ENCODE measurements at places on chromosomes 5 and 9.

DNA sequence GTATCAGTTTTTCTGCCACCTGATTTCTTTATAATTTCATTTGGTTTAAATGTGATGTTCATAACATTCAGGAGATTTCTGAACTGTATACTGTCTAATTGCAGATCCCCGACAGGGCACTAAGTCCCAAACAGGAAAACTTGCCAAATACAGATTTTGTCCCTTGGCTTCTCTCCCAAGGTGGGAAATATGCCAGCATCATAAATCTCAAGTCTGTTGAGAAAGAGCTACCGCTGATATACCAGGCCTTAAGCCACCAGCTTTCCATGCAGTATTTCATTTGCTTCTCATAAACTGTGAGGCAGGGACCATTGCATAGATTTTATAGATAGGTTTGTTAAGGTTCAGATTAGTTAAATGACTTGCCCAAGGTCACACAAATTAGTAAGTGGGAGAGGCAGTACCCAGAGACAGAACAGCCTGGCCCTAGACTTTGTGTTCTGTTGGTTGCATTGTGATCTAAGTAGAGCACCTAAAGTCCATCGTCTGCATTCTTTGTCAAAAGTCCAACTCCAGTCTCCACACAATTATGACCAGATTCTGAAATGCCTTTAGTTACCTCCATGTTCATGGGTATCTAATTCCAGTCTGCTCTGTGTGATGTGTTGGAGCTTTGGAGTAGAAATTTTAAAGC lies 16.2 kb downstream of the GPR21 start:
- DNase-seq, result no peak

DNA sequence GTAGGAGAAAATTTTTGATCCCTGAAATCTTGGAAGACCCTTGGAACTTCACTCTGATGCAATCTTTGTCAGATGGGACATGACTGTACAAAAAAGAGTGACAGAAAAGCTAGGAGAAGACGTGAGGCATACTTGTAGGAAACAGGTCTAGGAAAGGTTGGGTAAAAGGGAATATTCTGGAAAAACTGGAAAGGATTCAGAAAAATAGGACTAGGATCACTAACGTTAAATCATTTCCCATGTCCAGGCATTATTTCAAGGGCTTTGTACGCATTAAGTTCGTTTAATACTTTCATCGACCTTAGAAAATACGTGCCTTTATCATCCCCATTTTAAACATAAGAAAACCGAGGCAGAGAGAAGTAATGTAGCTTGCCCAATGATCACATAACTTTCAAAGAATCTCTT lies 2.9 kb downstream of the ALDH1A1 start:
- DNase-seq, result no peak

DNA sequence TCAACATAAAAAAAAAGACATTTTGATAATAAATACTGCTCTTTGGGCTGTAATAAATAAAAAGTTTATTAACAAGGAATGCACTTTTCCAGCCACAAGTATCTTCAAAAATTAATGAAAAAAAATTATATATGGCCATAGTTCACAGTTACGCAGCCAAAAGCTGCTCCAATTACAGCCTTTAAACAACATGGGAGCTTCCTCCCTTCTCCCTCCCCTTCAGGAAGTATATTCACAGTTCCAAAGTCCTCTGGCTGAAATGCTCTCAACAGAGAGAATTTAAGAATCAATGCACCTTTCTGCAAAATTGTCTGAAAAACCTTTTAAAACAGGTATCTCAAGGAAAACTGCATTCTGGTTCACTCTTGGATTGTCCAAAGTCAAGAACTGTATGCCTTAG lies 5.9 kb downstream of the PLK2 start:
- no peak for DNase-seq

DNA sequence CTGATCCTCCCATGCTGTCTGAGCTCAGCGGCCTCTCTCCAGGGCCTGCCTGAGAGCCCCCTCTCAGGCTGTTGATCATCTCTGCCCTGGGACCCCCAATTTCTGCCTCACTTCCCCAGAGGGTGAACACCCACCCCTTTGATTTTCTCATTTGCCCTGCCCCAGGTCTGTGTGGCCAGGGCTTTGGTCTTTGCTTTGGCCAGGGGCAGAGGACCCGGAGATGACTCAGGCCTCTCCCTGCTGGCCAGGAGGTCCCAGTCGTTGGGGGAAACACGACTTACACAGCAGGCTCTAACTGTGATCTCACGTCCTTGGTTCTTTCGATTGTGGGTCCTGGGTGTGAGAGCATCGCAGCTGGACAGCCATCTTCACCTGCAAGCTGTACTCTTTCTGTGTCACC lies 1.1 kb upstream of the ADAMTS2 start:
- DNase-seq, result no peak

DNA sequence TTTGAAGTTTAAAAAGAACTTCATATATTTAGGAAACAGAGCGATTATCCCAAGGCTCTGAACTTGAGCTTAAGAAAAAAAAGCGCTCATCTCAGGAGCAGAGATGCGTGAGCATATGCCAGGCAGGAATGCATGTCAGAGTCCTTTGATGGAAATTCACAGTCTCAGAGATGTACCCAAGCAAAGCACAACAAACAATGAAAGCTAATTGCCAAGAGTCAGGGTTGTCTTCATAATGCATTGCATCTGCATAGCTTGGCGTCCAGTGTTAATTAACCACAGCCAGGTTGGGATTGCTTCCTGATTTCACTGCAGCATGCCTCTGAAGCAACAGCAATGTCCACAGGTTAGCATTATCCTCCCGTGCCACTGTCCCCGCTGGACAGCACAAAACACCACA lies 907.0 kb upstream of the DMAC1 start:
- no peak for DNase-seq

- DNase-seq, result no peak
Measured at GRCh38 chr9:90180381-90180780, 462.2 kb downstream of the DIRAS2 start.

GRCh38 chr9:118751077-118751847 lies 618.0 kb downstream of the BRINP1 start:
- DNase-seq, result no peak

DNA sequence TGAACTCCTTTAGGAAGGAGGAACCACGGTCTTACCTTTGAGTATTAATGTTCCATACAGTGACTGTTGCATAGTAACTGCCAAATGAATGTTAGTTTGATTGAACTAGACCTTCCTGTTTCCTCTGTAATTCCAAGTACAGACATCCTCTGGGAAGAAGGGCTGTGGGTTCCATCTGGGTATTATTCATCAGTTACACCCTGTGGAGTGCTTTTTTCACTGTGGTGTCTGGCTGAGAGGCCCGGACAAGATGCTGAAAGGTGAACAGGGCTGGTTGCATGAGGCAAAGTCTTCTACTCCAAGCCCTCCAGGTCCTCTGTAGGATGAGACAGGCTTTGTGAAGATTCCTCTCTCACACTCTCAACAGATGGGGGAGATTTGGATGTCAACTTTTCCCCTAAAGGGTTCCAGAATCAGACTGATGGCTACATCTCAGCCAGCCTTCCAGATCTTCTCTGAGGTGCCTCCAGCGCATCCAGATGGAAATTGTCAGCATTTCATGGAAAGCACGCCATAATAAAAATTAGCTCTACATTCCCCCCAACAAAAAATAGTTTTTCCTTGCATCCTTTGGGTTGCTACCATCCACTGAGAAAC lies 230.9 kb downstream of the GAS1 start:
- no peak for DNase-seq

DNA sequence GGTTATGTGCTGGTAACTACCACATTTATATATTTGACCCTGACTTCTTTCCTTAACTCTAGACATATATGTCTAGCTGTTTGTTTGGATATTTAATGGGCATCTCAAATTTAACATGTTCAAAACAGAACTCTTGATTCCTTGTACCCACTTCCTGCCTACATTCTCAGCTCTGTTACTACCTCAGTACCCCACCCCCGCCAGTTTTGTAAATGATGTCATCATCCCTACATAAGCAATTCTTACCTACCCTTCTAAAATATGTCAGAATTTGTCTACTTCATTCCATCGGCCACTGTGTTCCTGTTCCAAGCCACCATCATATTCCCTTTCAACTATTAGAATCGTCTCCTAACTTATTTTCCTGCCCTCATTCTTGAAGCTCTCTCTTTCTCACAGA lies 4.8 kb downstream of the RAD50 start:
- no peak for DNase-seq

- DNase-seq, result no peak
Measured at GRCh38 chr9:17225407-17225806, 90.6 kb downstream of the CNTLN start.

DNA sequence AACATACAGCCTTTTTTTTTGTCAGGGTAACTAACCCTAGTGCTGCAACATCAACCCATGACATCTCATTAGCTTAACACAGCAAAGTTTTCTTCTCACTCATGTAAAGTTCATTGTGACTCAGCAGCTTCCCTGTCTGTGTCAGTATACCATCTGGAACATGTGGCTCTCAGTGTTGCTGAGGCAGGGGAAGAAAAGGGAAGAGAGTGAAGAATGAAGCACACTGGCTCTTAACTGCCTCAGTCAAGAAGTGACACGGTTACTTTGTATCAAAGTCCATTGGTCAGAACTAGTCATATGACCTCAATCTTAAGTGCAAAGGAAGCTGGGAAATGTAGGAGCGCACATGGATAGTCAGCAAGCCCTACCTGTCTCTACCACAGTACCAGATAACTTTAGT lies 185.0 kb upstream of the ELL2 start:
- no peak for DNase-seq

- peak; percentile 78 for DNase-seq
Measured at GRCh38 chr9:130243015-130243881, 22.3 kb upstream of the HMCN2 start.

- DNase-seq, result no peak
Measured at GRCh38 chr9:19404283-19405075, 4.3 kb upstream of the ACER2 start.

- peak; percentile 62 for DNase-seq
Measured at GRCh38 chr5:115180165-115180709, 10.5 kb upstream of the TRIM36 start.

GRCh38 chr5:76838481-76839261 lies 11.1 kb upstream of the S100Z start:
- DNase-seq, result no peak

DNA sequence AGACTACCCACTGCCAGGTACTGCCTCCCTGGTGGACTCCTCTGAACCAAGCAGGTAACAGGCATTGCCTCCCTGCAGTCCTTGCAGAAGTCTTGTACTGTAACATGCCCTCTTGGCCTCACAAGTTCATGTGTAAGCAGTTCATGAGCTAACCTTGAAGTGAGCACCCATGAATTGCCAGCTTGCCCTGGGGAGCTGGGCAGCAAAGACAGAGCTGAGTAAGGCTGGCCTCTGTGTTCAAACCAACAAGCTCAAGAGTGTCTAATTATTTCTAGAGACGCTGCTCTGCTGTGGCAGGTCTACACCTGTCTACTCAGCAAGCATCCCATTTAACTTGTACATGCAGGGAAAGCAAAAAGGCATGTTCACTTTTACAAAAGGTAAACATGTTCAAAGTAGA lies 113.5 kb downstream of the FEM1C start:
- DNase-seq, result no peak

DNA sequence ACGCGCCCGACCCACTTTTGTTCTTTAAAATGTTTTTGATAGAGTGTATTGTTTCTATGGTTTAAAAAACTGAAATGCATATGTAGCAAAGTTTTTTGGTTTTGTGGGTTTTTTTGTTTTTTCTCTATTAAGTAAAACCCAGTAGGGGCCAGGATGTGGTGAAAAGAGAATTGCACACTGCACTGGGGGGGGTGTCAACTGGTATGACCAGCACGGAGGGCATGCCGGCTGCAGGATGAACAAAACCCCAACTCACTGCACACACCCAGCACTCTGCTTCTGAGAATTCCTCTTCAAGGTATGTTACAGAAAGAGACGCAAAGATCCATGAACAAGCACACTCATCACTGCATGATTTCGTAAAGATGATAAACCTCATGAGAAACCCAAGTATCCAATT lies 75.0 kb downstream of the STK10 start:
- no peak for DNase-seq

- no peak for DNase-seq
Measured at GRCh38 chr9:69577123-69577522, 95.0 kb downstream of the APBA1 start.

DNA sequence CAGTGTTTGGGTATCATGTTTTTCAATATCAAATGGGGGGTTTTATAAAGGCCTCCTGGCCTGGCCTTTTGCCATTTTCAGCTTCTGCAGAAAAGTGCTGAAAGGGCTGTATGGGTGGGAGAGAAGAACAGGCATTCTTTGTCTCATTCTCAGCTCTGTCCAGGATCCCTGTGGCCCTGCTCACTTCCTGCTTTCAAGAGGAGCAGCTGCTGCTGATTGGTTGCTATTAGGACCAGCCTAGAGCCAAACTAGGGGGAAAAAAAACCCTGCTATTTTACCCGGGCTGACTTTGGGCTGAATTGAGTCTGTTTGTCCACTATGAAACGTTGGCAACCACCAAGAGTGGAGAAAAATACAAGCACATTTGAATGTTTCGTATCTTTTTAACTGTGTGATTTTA lies 117.1 kb downstream of the CMYA5 start:
- peak; percentile 64 for DNase-seq

DNA sequence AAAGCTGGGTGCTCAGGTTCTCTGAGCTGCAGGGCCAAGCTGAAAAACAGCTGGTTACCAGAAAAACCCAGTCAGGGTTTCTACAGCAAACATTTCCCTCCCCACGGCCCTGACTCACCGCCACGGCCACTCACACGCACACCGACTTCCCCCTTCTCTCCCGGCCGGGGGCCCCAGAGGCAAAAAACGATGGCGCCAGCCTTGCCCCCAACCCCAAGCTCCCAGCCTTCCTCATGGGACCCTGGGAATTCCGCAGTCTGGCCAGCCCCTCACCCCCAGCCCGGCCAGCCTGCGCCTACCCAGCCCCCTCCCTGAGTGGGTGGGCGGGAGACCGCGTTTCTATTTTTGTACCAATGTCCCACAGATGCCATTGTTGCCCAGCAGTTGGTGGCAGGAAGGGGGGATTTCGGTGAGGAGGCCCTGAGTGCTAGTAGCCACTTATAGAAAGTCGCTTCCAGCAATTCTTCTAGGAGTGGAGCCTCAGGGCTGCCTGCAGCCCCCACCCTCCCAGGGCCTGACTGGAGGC lies 18.4 kb downstream of the ENG start:
- DNase-seq, result no peak

DNA sequence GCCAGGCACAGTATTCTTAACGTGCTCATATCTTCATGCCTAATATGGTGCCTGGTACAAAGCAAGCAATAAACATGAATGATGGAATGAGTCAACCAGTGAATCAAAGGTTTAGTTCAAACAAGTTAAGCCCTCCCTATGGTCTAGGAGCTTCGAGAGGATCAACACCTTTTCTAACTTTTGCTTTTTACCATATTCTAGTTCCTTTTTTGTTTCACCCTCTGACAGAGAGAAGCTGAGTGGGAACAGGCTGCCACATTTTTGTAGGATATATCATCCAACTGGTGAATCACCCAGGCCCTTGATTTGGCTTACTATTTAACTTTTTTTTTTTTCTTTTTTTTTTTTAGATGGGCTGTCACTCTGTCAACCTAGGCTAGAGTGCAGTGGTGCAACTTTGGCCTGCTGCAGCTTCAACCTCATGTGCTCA lies 39.3 kb upstream of the TNC start:
- peak; percentile 25 for DNase-seq

DNA sequence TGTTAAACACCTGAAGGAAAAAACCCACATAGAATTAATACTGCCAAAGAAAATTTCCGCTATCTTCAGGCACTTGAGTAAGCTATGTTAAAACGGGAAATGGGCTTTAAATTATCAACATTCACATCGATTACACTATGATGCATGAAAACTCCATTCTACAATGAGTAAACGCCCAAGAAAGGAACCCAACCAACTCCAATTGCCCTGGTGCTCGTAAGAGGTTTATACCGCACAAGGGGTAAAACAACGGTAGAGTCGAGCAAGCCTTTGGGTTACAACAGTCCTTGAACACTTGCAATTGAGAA lies 1.0 kb downstream of the AGTPBP1 start:
- DNase-seq, result no peak

All from SJCRH30 (cell line).